ENCODE measurements at places on chromosomes 2 and 18. TPM values are rescaled to one million over a fixed set of nuclear protein-coding genes. Genes with fewer than 3 reads are reported as not detected.

The CHST9 gene
- not detected for total RNA-seq

The POLR1A gene
- total RNA-seq: 31.5 TPM

The GPR35 gene
- total RNA-seq: 3.9 TPM

The SLC16A14 gene
- 6.0 TPM for total RNA-seq

The ERICH2 gene
- 0.69 TPM for total RNA-seq

The SYT4 gene
- not detected for total RNA-seq

The TTR gene
- total RNA-seq: not detected

The SCYGR1 gene
- total RNA-seq: not detected

The ESPNL gene
- not detected for total RNA-seq

The SAG gene
- total RNA-seq: not detected

The ABCG5 gene
- not detected for total RNA-seq

The CTAGE1 gene
- total RNA-seq: not detected

The TDRD15 gene
- total RNA-seq: 0.06 TPM

The TMEM247 gene
- total RNA-seq: not detected

The TUBA3E gene
- total RNA-seq: not detected

The SLC39A6 gene
- total RNA-seq: 29.6 TPM

The ZSWIM2 gene
- not detected for total RNA-seq

The NLRC4 gene
- total RNA-seq: 4.2 TPM

The HRH4 gene
- total RNA-seq: 0.15 TPM

The MYOM1 gene
- 63.8 TPM for total RNA-seq

The SPDYA gene
- total RNA-seq: 5.3 TPM

The ZNF892 gene
- 8.3 TPM for total RNA-seq

The COL3A1 gene
- 673 TPM for total RNA-seq

The CTIF gene
- 87.1 TPM for total RNA-seq

The UBR3 gene
- total RNA-seq: 63.9 TPM

The RGPD3 gene
- 0.18 TPM for total RNA-seq

The PLEKHB2 gene
- 41.3 TPM for total RNA-seq

The ACTG2 gene
- total RNA-seq: 416 TPM

The CPS1 gene
- 3.2 TPM for total RNA-seq

The PUM2 gene
- total RNA-seq: 104 TPM

The OTOS gene
- not detected for total RNA-seq

The HOXD4 gene
- total RNA-seq: 9.8 TPM

The NT5C1B gene
- total RNA-seq: not detected

The ITGA6 gene
- total RNA-seq: 67.6 TPM

The ALPP gene
- not detected for total RNA-seq

The NPHP1 gene
- 3.9 TPM for total RNA-seq

The PIEZO2 gene
- 2.3 TPM for total RNA-seq

The UGT1A6 gene
- not detected for total RNA-seq

The RETREG2 gene
- 48.0 TPM for total RNA-seq

The GFPT1 gene
- 67.8 TPM for total RNA-seq

The MRPL44 gene
- 13.5 TPM for total RNA-seq

The KCNK3 gene
- total RNA-seq: 14.7 TPM
